ENCODE measurements at places on chromosomes 7 and 10. TPM values are rescaled to one million over a fixed set of nuclear protein-coding genes. Genes with fewer than 3 reads are reported as not detected.

NEUROD6 gene
- not detected for total RNA-seq

GRCh38 chr10:71975871-71976725 lies 11.9 kb downstream of the CHST3 start:
- no peak overlapping the region for H3K4me3 ChIP-seq
- H3K27ac ChIP-seq = peak overlapping the region; percentile 63
- no peaks in the 10 kb centered on the region for H3K27me3 ChIP-seq
- no peaks in the 10 kb centered on the region for H3K36me3 ChIP-seq

DNA sequence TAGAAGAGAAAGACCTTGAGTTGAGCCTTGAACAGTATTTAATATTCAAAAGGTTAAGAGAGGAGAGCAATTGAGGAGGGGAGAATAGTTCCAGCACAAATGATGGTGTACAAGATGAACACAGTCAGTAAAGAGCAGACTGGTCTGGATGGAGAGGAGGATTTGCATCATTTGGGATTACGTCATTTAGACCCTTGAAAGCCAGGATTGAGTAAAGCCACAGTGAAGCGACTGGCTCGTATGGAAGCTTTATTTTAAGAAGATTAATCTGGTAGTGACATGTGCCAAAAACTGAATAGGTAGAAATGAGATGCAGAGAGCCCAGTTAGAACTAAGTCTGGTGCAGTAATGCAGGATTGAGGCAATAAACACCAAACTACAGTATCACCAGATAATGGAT lies 52.6 kb downstream of the TRUB1 start:
- no peak for DNase-seq
- no peaks in the 10 kb centered on the region for H3K36me3 ChIP-seq
- no peak overlapping the region for H3K27ac ChIP-seq
- H3K4me1 ChIP-seq = no peaks in the 10 kb centered on the region

PDGFA gene
- total RNA-seq = 27.1 TPM

- H3K27ac ChIP-seq = no peak overlapping the region
- H3K4me3 ChIP-seq = no peak overlapping the region
- DNase-seq = no peak
- H3K27me3 ChIP-seq = no peaks in the 10 kb centered on the region
- no peaks in the 10 kb centered on the region for H3K4me1 ChIP-seq
- no peaks in the 10 kb centered on the region for H3K36me3 ChIP-seq
Measured at GRCh38 chr7:83832009-83832408, 183.1 kb upstream of the SEMA3E start.

- H3K27me3 ChIP-seq = no peaks in the 10 kb centered on the region
- peak; percentile 84 for DNase-seq
- H3K27ac ChIP-seq = no peak overlapping the region
- peak overlapping the region; percentile 17 for H3K4me3 ChIP-seq
- H3K4me1 ChIP-seq = peaks cover 22% of the 10 kb centered on the region
Measured at GRCh38 chr7:322111-322671, 32.2 kb downstream of the FOXL3 start.

DNA sequence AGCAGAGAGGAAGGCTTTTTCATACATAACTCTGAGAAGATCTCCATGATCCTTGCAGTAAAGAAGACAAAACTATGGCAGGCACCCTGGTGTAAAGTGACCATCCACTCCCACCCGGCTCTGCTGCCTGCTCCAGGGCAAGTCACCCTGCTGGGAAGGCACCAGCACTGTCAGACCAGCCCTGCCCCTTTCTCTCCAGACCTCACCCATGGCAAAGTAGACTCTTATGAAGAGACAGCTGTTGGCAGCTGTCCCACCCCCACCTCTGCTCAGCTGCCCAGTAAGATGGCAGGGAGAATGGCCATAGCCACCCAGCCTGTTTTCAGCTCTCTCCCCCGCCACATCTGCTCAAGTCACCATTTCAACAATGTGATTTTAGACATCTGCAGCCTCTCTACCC lies 8.6 kb upstream of the ZMIZ2 start:
- no peaks in the 10 kb centered on the region for H3K36me3 ChIP-seq
- H3K4me1 ChIP-seq = no peaks in the 10 kb centered on the region
- no peak for DNase-seq
- no peak overlapping the region for H3K27ac ChIP-seq
- H3K27me3 ChIP-seq = no peaks in the 10 kb centered on the region

MAT1A gene
- 1.0 TPM for total RNA-seq

GRCh38 chr10:71564194-71564820 lies 155.3 kb downstream of the C10orf105 start:
- no peak for DNase-seq
- H3K27me3 ChIP-seq = no peaks in the 10 kb centered on the region
- H3K4me3 ChIP-seq = no peak overlapping the region
- no peak overlapping the region for H3K27ac ChIP-seq

DNA sequence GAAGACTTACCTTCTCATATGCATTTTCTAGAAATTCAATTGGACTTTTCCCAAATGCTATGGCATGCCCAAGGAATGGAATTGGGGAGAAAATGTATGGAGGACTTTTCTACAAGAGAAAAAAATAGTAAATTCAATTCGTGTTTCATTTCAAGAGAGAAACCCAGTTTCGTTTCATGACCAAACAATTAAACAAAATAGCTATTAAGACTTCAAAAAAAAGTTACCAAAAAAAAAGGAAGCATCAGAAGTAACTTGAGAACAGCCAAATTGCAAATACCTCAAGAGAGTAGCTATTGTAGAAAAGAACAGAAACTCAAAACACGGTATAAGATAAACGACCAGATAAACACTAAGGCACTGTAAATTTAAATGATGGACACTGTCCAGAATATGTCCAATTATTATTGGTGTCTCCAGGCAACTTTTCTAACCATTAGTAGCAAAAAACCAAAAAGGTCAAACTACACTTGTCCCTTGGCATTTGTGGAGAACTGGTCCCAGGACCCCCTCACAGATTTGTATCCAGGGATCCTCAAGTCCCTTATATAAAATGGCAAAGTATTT lies 2.4 kb downstream of the CYP51A1 start:
- peaks cover 44% of the 10 kb centered on the region for H3K36me3 ChIP-seq
- H3K4me3 ChIP-seq = peak overlapping the region; percentile 91
- DNase-seq = no peak
- no peaks in the 10 kb centered on the region for H3K27me3 ChIP-seq
- H3K4me1 ChIP-seq = peaks cover 11% of the 10 kb centered on the region
- no peak overlapping the region for H3K27ac ChIP-seq

RARRES2 gene
- 144 TPM for total RNA-seq

- DNase-seq = no peak
- H3K27me3 ChIP-seq = no peaks in the 10 kb centered on the region
- no peak overlapping the region for H3K4me3 ChIP-seq
- no peaks in the 10 kb centered on the region for H3K36me3 ChIP-seq
- no peak overlapping the region for H3K27ac ChIP-seq
Measured at GRCh38 chr10:81219758-81220157, 655.2 kb upstream of the NRG3 start.

SMIM30 gene
- 55.6 TPM for total RNA-seq

BUD23 gene
- total RNA-seq = 42.4 TPM

ADGRA1 gene
- 0.38 TPM for total RNA-seq

DNA sequence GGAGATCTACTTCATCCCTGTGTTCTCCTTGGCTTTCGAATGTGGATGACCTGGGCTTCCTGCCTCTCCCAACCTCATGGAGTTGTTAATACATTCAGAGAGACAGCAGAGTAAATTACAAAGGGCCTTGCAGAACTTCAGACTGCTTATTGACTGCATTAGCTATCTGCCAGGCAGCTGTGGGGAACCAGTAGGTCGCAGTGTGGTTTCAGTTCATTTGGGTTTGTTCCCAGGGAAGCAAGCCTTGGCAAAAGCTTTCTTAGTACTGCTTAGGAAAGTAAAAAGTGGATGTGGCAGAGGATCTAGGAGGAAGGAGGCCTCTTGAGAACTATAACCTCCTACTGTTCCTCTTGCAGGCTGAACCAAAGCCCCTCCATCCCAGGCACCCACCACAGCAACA lies 9.2 kb downstream of the NPFFR1 start:
- H3K4me1 ChIP-seq = peaks cover 9% of the 10 kb centered on the region
- no peak overlapping the region for H3K4me3 ChIP-seq
- H3K27me3 ChIP-seq = no peaks in the 10 kb centered on the region

- no peak for DNase-seq
- H3K27me3 ChIP-seq = no peaks in the 10 kb centered on the region
- H3K4me1 ChIP-seq = no peaks in the 10 kb centered on the region
- no peaks in the 10 kb centered on the region for H3K36me3 ChIP-seq
Measured at GRCh38 chr10:56142092-56142728, 218.8 kb downstream of the ZWINT start.

GRCh38 chr10:21020545-21020944 lies 123.4 kb upstream of the NEBL start:
- no peak overlapping the region for H3K4me3 ChIP-seq
- no peaks in the 10 kb centered on the region for H3K27me3 ChIP-seq
- no peak overlapping the region for H3K27ac ChIP-seq
- H3K4me1 ChIP-seq = peaks cover 10% of the 10 kb centered on the region
- H3K36me3 ChIP-seq = peaks cover 6% of the 10 kb centered on the region
- DNase-seq = no peak

- no peaks in the 10 kb centered on the region for H3K36me3 ChIP-seq
- no peak overlapping the region for H3K27ac ChIP-seq
- H3K4me1 ChIP-seq = peaks cover 38% of the 10 kb centered on the region
- H3K4me3 ChIP-seq = no peak overlapping the region
Measured at GRCh38 chr7:131627735-131628190, 71.3 kb upstream of the PODXL start.

DNA sequence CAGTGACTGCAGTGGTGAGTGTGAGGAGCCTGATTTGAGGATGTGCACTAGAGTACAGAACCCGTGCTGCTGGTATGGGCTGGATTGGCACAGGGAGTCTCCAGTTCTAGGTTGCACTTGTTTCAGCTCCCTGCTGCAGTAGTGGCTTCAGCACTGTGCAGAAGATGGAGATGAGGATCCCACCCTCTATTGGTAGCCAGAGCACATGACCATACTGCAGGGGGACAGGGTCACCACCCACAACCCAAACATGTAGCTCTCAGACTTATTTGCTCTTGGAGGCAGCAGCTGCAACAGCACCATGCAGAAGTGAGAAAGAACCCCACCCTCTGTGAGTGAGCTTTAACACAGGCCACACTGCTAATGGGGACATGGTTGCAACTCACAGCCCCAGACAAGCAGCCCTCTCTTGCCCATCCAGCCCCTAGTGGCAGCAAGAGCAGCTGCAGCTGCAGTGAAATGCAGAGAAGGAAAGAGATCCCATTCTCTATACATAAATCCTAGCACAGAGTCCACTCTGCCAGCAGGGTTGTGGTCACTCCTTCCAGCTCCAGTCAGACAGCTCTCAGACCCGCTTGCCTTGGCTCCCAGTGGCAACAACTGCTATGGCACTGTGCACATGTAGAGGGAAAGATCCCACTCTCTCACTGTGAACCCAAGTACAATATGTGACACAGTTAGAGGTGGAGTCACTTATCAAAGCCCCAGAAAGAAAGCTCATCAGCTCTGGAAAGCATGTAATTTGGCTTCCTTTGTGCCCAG lies 51.4 kb upstream of the SCIN start:
- H3K4me3 ChIP-seq = no peak overlapping the region
- DNase-seq = no peak
- H3K27me3 ChIP-seq = no peaks in the 10 kb centered on the region
- no peaks in the 10 kb centered on the region for H3K36me3 ChIP-seq
- H3K4me1 ChIP-seq = no peaks in the 10 kb centered on the region

GRCh38 chr10:49783645-49784044 lies 21.5 kb upstream of the OGDHL start:
- no peaks in the 10 kb centered on the region for H3K4me1 ChIP-seq
- H3K36me3 ChIP-seq = no peaks in the 10 kb centered on the region
- no peak overlapping the region for H3K4me3 ChIP-seq
- no peak for DNase-seq

Data from lower lobe of right lung (tissue), 2 donors.